ENCODE measurements at places on chromosomes 4 and X. TPM values are rescaled to one million over a fixed set of nuclear protein-coding genes. Genes with fewer than 3 reads are reported as not detected.
A peak's percentile ranks its signal among the peaks of the same experiment; 100 is the strongest.

Gene MAGED4B
- 88.7 TPM for total RNA-seq

Gene SSR4
- total RNA-seq, result 203 TPM

Gene ARSJ
- 6.6 TPM for total RNA-seq

Gene PHKA1
- total RNA-seq, result 8.8 TPM

Gene MED14
- total RNA-seq, result 83.3 TPM

DNA sequence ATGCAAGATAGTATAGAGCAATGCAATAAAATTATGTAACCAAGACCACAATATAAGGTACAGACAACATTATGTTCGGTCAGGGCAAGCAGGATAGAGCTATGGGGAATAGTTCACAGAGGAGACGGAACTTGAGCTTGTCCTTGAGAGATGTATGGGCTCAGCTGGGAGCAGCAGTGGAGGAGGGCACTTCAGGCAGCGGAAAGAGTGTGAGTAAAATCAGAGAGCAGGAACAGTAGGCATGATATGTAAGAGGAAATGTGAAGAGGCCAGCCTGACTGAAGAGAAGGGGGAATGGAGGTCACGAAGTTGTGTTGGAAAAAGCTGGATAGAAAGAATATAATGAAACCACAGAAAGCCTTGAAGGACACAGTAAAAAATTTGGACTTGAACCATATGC, 217.2 kb upstream of the NOCT start:
- DNase-seq, result no peak

DNA sequence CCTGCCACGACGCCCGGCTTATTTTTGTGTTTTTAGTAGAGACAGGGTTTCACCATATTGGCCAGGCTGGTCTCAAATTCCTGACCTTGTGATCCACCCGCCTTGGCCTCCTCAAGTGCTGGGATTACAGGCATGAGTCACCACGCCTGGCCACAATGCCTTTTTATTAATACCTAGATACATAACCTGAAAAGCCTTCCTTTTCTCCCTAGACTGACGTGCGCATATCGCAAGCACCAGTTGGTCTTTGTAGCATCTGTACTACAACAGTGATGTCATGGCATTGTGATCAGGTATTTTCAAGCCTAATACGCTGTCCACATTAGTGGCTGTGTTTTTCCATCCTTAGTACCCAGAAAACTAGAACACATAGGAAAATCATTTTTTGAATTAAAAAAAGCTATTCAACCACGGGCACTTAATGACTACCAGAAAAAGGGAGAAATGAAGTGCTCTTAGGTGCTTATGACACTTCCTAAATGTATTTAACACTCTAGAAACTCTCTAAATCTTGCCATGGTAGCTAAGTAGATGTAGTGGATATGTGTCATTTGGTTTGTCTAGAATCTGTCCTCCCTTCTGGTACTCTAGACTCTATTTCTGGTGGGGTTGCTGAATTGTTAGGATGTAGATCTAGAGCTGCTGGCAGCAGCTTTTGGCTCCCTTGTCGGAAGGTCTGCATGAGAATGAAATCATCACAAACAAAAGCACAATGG, 707.8 kb downstream of the STIM2 start:
- no peak for DNase-seq

GRCh38 chr4:80875642-80876041, 154.9 kb upstream of the BMP3 start:
- no peak for DNase-seq

DNA sequence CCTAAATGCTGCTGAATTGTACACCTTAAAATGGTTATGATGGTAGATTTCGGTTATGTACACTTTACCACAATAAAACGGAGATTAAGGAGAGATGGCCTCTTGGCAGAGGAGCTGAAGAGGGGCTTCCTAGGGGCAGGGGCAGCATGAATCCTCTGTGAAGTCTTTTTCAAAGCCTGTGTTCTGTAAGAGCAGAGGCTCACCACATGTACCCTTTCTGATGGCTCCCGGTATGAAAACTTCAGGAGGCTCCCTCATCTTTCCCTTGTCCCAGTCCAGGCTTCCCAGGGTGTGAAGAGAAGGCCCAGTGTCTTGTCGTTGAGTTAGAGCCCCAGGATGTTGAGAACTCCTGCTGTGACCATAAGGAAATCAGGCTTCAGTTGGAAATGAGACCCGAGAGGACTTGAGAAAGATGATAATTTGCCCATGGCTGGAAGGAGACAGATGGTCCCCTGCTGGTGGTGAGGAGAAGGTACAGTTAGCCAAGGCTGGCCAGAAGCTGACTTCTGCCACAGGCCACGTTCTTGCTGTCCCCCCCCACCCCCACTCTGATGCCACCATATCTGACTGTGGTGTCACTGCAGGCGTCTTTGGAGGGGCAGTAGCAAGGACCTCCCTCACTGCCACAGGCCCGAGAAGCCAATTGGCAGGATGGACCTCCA, 31.8 kb upstream of the MTM1 start:
- no peak for DNase-seq

GRCh38 chr4:106062452-106062875, 167.2 kb downstream of the NPNT start:
- DNase-seq, result no peak

DNA sequence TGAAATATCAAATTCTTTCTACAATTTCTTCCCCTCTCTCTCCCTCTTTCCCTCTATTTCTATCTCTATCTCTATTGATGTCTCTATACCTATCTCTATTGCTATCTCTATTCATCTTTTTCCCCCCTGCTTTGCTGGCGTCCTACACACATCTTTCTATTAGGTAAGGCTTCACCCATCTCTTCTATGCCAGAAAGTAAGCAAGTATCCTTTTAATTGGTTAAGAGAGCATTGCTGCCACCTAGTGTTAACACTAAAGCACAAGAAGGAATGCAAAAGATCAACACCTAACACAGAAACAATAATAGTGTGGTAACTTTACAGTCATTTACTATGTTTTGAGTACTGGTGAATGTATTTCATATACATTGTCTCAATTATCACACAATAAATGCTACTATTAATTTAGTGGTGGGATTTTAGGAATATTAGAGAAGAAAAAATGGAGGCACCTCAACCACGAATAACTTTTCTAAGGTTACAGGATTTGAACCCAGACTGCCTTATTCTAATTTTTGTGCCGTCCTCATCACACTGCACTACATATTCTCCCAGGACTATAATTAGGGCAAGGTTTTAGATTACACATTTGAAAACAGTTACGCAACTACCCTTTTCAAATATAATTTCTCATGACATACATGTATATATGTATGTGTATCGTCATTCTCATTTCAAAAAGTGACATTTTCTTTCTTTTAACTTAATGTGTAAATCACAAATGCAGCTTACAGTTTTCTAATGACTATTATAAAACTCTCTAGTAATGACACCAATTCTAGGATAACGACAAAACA, 3.7 kb upstream of the C4orf36 start:
- no peak for DNase-seq

GRCh38 chr4:29581457-29581856, 1138.7 kb upstream of the PCDH7 start:
- no peak for DNase-seq

DNA sequence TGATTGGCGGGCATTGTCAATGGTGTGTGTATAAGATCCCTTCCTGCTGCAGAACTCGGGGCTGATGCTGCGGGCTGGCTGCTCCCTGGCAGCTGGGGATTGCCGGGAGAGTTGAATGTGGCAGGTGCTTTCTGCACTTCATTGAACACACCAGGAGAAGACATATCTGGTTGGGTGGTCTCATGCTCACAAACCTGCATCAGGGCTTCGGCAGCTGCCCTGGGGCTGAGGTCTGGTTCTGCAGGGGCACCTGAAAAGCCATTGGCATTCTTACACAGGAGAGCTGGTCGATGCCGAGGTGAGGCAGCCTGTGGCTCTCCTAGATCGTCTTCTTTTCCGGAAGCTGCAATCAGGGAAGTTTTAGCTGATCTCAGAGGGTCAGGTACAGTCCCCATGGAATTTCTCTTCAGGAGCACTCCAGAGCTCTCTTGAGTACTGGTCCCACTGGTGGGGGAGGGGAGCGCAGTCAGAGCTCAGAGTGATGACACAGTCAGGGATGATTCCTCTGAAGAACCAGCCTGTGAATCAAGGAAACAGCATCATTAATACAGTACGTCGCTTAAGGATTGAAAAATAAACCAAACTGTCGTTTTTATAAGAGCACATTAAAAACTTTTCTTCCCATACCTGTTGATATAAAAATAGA, 57.8 kb downstream of the GPRIN3 start:
- DNase-seq, result peak; percentile 19

- no peak for DNase-seq
Observed at GRCh38 chr4:167431371-167431770, 197.1 kb upstream of the SPOCK3 start.

DNA sequence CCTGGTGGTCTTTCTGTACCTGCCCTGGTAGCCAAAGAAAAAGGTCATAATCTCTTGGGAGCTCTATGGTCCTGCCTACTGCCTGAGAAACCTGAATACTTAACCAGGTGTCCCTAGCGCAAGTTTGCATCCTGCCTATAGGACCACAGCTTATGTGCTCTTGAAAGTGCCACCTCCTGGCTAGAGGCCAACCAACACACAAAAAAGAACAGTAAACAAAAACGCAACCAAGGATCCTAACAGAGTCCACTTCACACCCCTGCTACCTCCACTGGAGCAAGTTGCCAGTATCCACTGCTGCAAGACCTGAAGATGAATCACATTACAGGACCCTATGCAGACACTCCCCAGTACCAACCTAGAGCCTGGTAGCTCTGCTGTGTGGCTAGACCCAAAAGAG, 103.2 kb upstream of the PABPC5 start:
- DNase-seq, result no peak

- DNase-seq, result no peak
Observed at GRCh38 chrX:102883491-102883890, 53.6 kb upstream of the RAB40AL start.

Data from WTC11 (cell line).